NCI-H187 treated with DMSO at 0.1 percent for 48 hours (cell line): ENCODE measurements at places on chromosomes 4 and X.

- DNase-seq, result no peak
Measured at GRCh38 chr4:83010111-83010521, 507 bp downstream of the LIN54 start.

- DNase-seq, result no peak
Measured at GRCh38 chr4:123953566-123953965, 557.0 kb downstream of the SPRY1 start.

- DNase-seq, result no peak
Measured at GRCh38 chr4:185685804-185686203, 126.2 kb downstream of the SORBS2 start.

- no peak for DNase-seq
Measured at GRCh38 chr4:109914322-109914721, 1.6 kb downstream of the EGF start.

- DNase-seq, result no peak
Measured at GRCh38 chrX:47247206-47247998, 14.6 kb downstream of the USP11 start.

DNA sequence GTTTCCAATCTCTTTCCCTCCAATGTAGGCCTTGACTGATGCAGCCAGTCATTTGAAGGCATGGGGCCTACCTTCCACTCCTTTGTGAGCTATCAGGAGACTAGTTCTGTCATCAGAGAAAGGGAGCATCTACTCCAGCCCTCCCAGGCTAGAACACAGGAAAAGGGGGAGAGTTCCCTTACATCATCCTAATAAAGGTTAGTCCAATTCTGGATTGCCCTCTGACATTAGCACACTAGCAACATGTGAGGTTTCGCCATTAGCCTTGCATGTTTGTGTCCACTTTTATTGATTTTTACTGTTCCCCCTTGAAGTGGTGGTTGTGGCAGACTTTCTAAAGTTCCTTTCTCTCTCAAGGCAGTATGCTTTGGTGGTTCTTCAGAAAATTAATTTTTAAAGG, 67.3 kb downstream of the ZFX start:
- no peak for DNase-seq

DNA sequence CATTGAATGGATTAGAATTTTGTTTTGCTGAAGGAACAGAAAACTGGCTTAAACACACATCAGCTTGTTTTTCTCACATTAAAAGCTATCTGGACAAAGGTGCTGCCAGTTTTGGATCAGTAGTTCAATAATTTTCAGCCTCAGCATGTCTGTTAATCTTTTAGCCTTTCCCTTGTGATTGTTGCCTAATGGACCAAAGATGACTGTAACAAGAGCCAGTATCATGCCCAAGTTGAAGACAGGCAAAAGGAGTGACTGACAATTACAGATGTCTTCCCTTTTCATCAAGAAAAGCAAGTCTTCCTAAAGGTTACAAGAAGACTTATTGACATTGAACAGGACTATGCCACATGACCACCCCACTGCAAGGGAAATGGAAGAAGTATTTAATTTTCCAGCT, 419.7 kb downstream of the MAPK10 start:
- DNase-seq, result no peak

DNA sequence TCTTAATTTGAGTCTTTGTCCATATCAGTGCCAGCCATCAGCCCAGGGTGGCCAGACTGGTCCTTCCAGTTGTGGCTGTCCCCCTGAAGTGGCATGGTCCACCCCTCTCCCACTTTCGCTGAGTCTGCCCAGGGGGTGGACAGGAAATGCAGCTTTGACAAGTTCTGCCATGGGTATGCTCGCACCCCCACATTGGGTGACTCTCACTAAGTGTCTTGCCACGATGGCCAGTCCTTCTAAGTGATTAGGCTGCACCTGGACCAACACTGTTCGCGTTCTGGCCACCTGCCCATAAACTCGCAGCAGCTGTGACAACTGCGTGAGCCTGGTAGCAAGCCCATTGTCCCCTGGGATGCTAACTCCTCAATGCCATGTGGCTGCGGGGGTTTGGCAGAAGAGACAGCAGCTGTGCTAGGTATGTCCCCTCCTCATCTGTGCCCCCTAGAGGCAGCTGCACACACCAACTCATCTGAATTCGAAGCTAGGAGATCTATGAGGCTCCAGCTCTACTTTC, 10.0 kb upstream of the LNX1 start:
- peak; percentile 62 for DNase-seq

DNA sequence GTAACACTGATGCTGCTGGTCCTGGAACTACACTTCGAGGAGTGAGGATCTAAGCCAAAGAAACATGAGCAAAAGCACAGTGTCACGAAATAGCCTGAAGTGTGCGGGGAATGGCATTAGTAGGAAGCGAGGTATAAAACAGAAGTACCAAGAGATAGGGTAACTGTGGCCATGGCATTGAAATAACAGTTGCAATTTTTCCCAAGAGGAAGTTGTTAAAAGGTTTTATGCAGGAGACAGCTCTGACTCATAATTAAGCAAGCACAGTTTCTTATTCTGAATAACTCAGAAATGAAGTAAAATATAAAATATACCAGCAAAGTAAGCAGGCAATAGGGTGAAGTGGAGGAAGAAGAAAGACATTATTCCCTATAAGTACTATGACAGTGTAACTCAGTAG, 90.3 kb upstream of the TMEM150C start:
- DNase-seq, result no peak

- DNase-seq, result no peak
Measured at GRCh38 chr4:6539009-6539764, 35.8 kb upstream of the MAN2B2 start.

DNA sequence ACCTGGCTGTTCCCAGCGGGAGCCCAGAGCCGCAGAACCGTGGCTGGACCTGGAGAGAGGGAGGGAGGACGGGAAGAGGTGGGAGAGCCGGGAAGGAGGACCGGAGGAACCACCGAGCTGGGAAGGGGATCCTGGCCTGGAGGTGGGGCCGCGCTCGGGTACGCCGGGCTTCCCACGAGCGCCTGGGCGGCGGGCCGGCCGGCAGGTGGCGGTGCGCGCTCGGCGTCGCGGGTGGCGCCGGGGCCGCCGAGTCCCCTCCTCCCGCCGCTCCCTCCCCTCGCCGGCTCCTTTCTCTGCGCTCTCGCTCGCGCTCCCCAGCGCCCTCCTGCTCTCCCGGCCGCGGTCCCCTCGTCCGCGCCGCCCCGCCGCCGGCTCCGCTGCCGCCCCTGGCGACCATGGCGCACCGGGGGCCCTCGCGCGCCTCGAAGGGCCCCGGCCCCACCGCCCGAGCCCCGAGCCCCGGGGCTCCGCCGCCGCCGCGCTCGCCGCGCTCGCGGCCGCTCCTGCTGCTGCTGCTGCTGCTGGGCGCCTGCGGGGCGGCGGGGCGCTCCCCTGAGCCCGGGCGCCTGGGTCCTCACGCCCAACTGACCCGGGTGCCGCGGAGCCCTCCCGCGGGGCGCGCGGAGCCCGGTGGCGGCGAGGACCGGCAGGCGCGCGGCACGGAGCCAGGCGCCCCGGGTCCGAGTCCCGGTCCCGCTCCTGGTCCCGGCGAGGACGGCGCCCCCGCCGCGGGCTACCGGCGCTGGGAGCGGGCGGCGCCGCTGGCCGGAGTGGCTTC, at the start of gene SORCS2:
Gene SORCS2, plus strand, starts transcription at position 287 of the 778 bp plus-strand sequence.
- DNase-seq, result no peak

GRCh38 chr4:51851090-51851936, 8.4 kb downstream of the DCUN1D4 start:
- no peak for DNase-seq

GRCh38 chr4:15003891-15004738, 1.8 kb downstream of the CPEB2 start:
- no peak for DNase-seq

GRCh38 chrX:39311646-39312045, 510.4 kb downstream of the MID1IP1 start:
- DNase-seq, result no peak

- no peak for DNase-seq
Measured at GRCh38 chr4:140330311-140330900, 43.0 kb upstream of the SCOC start.

DNA sequence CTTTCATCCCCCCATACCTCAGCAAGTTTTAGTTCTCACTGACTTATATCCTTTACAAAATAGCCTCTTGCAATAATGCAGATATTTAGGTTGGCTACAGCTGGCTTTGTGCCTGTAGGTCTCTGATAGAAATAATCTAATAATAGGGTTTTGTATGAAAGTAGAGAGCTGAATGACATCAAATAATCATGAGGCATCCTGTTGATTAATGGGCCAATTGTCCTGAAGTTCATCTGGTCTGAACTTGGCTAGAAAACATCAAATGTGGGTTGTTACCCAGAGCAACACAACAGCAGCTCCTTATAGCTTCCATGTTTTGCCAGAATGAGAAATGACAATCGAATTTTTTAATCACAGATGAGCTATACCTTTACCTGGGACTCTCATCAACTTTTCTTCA, 19.2 kb upstream of the LHFPL1 start:
- no peak for DNase-seq

GRCh38 chr4:103892586-103892985, 172.8 kb upstream of the TACR3 start:
- DNase-seq, result no peak

GRCh38 chr4:110484029-110484428, 8.1 kb downstream of the ENPEP start:
- DNase-seq, result no peak

DNA sequence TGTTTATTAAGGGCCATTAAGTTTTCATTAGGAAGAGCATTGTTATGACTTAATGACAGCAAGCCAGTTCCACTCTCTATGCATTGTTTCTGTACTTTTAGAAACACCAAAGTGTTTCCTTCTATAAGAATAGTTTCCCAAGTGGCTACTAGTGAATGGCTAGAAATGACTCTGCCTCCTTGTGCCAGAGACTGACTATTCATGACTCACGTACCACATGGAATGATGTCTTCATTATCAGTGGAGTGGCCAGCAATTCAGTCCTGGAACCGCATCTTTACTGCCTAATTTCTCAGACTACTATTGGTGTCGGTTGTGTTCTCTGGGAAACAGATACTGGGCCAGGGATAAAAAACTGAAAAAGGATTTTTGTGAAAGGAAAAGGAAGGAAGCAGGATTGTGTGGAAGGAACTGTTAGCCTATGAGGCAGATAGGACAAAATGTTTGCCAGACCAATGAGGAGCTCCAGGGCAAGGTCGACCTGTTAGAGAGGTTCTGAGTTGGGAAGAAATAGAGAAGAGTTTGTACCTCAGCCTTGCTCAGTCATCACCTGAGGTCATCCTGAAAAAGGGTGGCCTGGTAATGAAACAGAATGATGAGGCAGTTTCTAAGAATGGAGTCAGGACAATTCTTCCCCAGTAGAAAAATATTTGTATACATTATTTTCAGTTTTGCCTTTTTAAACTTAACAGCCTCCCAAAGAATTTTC, 218.6 kb downstream of the SPCS3 start:
- no peak for DNase-seq

- no peak for DNase-seq
Measured at GRCh38 chrX:38500141-38500540, 61.2 kb upstream of the TSPAN7 start.

GRCh38 chr4:158193171-158193749, 17.0 kb upstream of the TMEM144 start:
- no peak for DNase-seq

GRCh38 chr4:8192748-8193738, 6.0 kb upstream of the SH3TC1 start:
- DNase-seq, result peak; percentile 58

DNA sequence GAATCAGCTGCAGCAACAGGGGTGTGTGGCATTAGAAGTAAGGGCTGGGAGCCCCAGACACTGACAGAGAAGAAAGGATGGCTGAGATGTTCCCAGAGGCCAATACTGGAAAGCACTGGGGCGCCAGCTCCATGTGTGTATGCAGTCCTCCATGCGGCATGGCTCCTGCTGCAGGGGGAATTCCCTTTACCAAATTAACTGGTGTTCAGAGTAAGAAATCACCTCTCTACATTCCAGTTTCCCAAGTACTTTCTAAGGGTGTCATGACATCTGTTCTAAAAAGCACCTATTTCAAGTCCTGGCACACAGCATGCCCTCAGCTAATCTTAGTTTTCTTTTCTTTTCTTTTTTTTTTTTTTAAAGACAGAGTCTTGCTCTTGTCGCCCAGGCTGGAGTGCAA, 98.0 kb downstream of the MAML3 start:
- no peak for DNase-seq

- DNase-seq, result no peak
Measured at GRCh38 chr4:123495530-123495929, 98.9 kb downstream of the SPRY1 start.

DNA sequence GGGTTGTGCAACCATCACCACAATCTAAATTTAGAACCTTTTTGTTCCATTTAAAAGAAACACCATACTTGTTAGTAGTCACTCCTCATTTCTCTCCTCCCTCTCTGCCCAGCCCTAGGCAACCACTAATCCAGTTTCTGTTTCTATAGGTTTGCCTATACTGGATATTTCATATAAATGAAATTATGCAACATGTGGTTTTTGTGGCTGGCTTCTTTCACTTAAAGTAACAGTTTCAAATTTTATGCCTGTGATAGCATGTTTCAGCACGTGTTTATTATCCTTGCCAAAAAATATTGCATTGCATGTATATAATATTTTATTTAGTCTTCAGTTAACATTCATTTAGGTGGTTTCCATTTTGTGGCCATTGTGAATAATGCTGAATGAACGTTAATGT, 437.6 kb downstream of the IL1RAPL1 start:
- DNase-seq, result no peak

DNA sequence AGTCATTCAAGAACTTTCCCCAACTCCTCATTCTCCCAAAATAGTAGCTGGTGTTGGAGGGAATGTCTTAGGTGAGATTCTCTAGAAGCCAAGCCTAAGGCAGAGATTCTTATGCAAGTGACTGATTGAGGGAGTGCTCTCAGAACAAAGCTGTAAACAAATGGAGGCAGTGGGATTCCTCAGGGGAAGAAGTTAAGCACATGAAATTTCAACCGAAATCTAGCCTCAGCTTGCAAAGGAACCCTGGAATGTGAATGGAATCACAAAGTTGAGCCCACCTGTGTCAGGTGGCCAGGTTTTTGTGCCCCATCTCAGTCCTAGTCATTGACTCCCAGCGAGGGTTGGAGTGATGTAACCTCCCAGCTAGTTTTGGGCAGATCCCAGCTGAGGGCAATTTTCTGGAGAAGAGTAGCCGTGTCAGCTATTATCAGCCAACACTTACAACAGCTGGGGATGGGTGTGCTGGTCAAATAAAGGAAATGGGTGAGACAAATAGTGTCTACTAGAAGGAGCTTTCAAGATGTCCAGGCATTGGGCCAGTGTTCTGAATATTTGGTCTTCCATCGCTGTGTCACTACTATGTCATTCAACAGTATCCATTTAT, 29.7 kb upstream of the FGF2 start:
- no peak for DNase-seq

DNA sequence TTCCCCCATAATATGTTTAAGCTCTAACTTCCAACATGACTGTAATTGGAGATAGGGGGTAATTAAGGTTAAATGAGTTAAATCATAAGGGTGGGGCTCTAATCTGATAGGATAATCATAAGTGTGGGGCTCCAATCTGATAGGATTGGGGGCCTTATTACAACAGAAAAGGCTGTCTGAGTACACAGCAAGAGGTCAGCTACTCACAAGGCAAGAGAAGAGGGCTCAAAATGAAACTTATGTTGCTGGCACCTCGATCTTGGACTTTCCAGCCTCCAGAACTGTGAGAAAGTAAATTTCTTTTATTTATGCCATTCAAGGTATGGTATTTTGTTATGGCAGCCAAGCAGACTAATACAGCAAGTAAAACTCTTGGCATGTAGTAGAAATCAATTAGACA, 16.4 kb downstream of the SH2D1A start:
- DNase-seq, result no peak

- peak; percentile 70 for DNase-seq
Measured at GRCh38 chr4:84968925-84969324, 2.4 kb upstream of the WDFY3 start.
